OCI-M1 (cell line): ENCODE measurements at places on chromosomes 3 and 15.

GRCh38 chr3:171649267-171649666, 161.0 kb downstream of the PLD1 start:
- DNase-seq: no peak

DNA sequence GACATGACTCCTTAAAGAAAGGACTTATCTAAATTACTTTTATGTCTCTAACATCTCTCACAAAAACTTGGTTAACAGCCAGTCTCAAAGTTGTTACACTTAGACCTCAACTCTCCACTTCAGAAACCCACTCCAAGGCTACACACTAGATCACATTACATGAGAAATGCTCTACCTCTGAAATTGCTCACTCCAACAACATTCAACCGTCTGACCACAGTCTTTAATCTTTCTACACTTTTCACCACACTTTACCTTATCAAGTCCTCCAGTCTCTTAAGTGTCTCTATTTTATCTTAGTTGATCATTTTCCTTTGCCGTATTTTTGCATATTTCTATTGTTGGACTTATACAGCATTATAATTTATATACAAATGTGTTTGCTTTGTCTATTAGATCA, 5.8 kb downstream of the SLC12A6 start:
- peak; percentile 92 for DNase-seq

- DNase-seq: peak; percentile 68
Observed at GRCh38 chr3:184015381-184016019, 2.2 kb downstream of the ABCC5 start.

GRCh38 chr15:51755790-51756189, 4.4 kb downstream of the TMOD2 start:
- DNase-seq: no peak

DNA sequence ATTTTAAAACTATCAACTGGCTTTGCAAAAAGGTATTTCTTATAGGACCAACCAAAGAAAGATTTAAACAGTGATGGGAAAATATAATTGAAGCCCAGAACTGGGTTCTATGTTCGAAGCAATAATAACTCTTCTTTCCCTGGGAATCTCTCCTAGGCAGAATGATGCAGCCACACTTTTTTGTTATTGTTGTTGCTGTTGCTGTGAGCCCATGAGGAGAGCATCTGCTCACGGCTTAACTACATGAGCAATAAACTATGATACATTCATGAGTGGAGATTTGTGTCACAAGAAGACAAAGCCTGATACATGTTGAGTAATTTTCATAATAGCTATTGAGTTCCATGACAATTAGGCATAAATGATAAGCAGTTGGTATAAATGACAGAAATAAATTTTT, 80.5 kb downstream of the CRTC3 start:
- DNase-seq: no peak

GRCh38 chr3:134672571-134672970, 21.7 kb upstream of the KY start:
- DNase-seq: no peak

GRCh38 chr15:65406424-65407000, 16.2 kb downstream of the IGDCC4 start:
- DNase-seq: no peak

GRCh38 chr3:41125258-41125657, 74.0 kb upstream of the CTNNB1 start:
- DNase-seq: peak; percentile 29

DNA sequence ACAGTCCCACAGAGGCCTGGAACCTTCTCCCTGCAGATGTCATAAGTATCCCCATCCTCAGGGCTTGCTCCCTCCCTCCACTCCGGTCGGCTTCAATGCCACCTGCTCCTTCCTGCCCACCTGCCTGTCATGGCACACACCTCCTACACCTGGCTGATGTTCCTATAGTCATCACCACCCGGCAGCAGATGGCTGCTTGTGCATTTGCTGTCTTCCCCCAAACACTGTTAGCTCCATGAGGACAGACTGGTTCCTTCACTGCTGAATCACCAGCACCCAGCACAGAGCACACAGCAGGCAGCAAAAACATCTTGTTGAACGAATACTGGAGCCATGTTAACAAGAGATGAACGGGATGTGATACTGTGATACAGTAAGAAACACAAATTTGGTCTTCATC, 14.8 kb downstream of the TARS3 start:
- DNase-seq: no peak

GRCh38 chr3:194043516-194043915, 92.4 kb upstream of the HES1 start:
- no peak for DNase-seq

DNA sequence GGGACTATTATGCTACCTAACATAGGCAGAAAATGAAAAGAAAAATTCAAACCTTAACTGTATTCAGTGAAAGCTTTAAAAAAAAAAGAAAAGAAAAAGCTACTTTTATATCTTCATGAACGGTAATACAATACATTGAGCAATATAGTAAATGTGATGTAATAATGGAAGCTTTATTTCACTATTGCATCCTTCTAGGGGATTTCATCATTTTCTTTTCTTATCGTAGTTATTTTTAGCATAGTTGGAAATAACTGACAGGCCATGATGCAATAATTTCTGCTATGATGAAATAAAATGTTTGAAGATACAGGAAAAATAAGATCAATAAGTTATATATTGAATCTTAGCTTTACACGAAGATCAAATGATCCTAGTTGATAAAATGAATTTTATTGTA, 40.3 kb upstream of the ZCWPW2 start:
- peak; percentile 71 for DNase-seq

GRCh38 chr3:86161493-86161892, 829.5 kb downstream of the VGLL3 start:
- DNase-seq: no peak

GRCh38 chr3:33868309-33868708, 69.9 kb downstream of the PDCD6IP start:
- DNase-seq: no peak

DNA sequence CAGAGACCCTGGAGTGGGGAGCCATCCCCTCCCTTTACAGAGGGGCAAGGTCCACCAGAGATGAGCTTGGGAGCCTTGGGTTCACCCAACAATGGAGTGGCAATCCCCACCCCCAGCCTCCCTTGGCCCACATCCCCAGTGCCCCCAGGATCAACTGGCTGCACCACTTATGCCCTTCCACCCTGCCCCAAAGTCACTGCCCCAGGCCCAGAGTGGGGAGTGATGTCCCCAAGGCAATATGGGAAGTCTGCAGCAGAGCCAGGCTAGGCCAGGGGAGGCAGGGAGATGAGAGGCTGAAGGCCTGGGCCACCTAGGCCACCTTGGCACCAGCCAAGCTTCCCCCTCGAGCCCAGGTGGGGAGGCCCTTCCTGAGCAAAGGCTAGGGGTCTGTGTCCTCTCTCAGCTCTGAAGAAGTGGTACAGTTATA, 145.5 kb downstream of the SMAD6 start:
- no peak for DNase-seq

- peak; percentile 80 for DNase-seq
Observed at GRCh38 chr15:77659350-77660321, 26.9 kb upstream of the LINGO1 start.

- DNase-seq: peak; percentile 57
Observed at GRCh38 chr3:108091498-108092250, 843 bp upstream of the CD47 start.
